ENCODE measurements at places on chromosomes 1 and 21.

DNA sequence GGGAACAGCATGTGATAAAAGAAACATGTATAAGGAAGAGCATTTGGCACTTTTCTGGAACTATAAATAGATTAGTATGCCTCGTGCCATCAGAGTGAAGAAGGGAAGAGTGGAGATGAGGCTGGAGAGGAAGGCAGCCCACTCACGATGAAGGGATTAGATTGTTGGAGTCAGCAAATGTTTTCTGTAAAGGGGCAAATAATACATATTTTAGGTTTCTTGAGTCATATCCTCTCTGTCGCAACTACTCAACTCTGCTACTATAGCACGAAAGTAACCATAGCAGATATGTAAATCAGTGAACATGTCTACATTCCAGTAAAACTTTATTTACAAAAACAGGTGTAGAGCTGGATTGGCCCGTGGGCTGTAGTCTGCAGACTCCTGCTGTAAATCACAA lies 147.8 kb downstream of the TENT5C start:
- peak; percentile 46 for DNase-seq

DNA sequence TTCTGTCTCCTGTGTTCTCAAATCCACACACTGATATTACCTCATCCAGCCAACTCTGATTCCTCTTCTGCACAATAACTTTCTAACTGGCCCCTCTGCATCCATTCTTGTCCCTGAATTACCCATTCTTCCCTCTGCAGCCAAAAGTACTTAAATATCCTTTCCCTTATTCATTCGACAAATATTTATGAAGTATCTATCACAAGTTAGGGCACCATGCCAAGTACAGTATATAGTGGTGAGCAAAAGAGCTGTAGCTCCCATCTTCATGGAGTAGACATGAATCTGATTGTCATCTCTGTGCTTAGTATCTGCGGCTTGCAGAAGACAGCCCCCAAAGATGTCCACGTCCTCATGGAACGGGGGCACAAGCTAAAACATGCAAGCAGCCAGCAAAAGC lies 316.8 kb downstream of the SETD4 start:
- DNase-seq: no peak

DNA sequence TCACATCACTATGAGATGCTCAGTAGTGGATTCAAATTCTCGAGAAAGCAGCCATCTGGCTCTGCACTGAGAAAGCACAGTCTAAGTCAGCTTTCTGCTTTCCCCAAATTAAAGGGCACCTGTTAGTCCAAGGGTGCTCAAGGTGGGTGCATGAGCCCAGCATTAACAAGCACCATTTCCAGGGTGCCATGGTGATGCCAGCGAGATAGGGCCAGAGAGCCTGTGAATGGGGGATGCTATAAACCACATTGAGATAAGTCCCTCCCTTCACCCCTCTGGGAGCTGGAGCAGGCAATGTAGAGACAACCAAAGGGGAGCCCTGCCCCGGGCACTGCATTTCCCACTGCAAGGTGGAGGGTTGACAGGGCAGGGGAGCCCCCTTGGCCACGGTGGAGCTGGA lies 568.2 kb downstream of the AJAP1 start:
- DNase-seq: no peak

DNA sequence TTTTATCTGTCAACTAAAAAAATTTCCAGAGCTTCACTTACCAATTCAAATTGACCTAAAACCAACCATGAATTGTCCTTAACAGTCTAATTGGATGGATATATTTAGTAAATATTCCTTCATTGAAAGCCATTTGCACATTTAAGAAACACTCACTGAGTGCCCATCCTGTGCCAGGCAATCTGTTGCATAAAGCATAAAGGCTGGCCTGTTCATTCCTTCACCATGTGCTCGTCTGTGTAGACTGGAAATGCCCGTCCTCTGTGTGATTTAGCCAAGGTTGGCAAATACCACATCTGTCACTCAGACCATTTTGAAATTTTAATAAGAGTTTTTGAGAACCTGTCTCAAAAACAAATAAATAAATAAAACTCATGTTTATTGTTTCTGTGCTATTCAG lies 57.1 kb downstream of the ZNF684 start:
- no peak for DNase-seq

DNA sequence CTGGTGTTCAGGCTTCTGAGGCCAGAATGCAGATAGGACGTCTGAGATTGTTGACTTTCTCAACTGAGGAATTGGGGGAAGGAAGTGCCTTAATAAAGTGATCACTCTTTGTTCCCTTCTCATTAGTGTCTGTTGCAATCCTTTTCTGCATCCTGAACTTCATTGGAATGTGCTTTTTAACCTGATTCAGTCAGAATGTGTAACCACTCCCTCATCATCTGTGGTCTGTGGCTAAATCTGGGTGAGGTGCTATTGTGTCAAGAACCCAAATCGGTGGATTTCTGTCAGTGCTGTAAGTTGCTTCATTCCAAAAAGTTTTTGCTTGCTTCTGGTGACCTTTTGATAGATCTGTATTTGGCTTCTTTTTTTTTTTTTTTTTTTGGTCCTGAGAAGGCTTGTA lies 38.2 kb downstream of the ARID1A start:
- DNase-seq: peak; percentile 72

DNA sequence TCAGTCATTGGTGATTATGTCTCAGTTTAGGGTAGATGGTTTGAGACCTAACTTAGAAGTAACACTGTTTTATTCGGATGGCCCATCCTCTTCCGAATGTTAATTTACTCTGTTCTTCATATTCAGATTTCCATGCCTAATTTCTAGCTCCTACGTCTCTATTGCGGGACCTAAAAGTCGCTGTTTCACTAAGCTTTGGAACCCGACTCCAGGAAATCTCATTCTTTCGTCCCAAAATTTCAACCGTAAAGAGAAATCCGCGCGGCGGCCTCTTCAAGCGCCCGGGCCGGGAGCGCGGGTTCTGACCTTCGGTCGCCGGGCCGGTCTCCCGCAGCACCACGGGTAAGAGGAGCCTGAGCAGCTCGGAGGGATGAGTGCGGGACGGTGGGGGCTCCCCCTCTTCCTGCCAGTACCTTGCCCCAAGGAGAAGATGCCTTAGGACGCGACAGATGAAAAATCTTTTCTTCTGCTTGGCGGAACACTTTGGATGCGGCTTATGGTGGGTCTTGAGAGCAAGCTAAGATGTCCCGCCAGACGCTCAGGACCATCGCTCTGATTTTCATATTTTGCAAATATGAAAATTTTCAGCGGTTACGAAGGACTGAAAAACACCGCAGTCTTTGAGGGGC lies 128.7 kb downstream of the PPIAL4G start:
- no peak for DNase-seq

DNA sequence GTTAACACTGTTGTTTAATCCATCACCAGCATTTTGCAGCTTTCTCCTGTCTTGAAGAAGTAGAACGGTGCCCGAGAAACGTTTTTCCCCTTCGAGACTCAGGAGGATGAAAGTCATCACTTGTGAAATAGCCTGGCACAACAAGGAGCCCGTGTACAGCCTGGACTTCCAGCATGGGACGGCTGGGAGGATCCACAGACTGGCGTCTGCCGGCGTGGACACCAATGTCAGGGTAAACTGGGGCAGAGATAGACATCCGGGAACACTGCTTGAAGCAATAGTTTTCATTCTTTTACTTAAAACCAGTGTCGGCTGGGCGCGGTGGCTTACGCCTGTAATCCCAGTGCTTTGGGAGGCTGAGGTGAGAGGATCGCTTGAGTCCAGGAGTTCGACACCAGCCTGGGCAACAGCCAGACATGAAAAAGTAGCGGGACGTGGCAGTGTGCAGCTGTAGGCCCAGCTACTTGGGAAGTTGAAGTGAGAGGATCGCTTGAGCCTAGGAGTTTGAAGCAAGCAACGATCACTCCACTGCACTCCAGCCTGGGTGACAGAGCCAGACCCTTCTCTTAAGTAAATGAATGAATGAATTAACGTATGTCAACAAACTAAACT lies 945 bp downstream of the CHAF1B start:
- no peak for DNase-seq

DNA sequence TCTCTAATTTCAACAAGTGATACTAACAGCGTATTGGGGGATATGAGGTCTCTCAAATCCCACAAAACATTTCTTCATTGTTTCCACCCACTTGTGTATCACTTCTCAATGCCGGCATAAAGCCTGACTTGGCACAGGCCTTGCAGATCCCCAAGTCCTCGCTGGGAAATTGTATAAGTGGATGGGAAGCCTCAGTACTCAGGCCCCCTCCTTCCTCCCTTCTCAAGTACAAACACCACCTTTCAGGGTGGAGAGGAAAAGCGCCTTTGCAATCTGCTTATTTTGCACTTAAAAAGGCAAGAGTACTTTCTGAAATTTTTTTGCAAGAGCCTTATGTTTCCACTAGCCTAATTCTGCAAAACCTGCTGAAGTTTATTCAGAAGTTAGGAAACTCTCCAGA lies 25.8 kb upstream of the KLHDC8A start:
- DNase-seq: no peak

- peak; percentile 36 for DNase-seq
Measured at GRCh38 chr1:43776043-43776761, 68.9 kb downstream of the ST3GAL3 start.

DNA sequence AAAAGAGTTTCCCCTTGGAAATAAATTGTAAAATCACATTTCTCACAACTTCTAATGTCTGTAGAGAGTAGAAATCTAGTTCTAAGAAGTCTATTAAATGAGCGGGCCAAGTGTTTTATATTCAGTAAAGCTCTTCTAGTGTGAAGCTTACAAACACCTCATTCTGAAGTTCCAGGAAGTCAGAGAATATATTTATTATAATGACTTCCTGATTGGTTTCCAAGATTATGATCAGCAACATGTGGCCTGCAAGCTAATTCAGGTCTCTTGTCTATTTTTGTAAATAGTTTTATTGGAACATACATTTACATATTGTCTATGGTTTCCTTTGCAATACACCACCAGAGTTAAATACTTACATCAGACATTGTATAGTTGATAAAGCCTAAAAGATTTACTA lies 603.9 kb downstream of the AMY1C start:
- no peak for DNase-seq

DNA sequence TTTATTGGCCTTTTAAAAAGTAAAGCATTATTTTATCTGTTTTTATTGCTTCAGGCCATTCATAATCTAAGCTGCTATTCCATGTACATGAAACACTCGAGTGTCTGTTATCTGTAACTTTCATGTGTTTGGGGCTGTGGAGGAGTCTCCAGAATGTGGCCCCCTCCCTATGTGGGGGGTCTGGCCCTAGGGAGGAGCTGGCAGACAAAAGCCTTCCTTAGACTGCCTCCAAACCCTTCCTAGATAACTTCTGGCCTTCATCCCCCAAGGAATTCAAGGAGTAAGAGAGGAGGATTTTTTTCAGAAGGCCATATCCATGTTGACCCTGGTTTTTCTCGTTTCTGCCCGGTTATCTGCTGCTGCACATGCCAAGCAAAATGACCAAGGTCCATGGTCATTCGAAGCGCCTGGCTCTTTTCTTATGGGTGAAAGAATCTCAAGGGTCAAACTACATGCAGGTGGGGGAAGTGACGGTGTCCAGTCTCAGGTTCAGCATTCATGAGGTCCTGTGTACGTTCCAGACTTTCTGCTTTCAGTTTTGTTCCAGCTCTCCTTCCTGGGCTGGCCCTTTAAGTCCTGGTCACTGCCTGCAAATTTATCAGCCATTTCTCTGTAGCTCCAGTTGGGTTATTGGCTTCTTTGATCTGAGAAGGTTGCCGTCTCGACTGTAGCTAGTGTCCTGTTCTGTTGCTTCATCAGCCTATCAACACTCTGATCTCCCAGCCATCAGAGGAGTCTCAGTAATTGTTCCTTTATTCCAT lies 8.3 kb downstream of the TENT5C start:
- DNase-seq: no peak

- DNase-seq: no peak
Measured at GRCh38 chr1:13781907-13782633, 82.1 kb downstream of the PRDM2 start.

DNA sequence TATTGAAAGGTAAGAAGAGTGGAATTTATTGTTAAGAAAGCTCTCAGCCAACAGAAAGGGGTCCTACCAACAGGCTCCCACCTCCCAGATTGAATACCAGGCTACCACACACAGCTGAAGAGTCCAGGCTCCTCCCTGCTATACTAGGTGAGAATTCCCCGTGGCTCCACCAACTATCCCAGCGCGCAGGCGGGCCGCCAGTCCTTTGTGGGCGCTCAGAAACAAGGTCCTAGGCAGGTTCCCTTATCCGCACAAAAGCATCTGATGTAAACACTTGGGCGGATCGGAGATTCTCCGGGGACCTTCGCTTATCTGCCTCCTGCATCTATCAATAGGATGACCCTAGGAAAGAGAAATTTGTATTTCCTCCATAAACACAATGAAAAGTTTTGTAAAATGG lies 423.9 kb upstream of the ADGRL4 start:
- DNase-seq: no peak

GRCh38 chr1:28428990-28429520 lies 59.5 kb downstream of the PHACTR4 start:
- DNase-seq: no peak

- DNase-seq: no peak
Measured at GRCh38 chr21:18468790-18469189, 65.2 kb upstream of the TMPRSS15 start.

- DNase-seq: no peak
Measured at GRCh38 chr21:27817074-27817473, 850.2 kb upstream of the ADAMTS5 start.

DNA sequence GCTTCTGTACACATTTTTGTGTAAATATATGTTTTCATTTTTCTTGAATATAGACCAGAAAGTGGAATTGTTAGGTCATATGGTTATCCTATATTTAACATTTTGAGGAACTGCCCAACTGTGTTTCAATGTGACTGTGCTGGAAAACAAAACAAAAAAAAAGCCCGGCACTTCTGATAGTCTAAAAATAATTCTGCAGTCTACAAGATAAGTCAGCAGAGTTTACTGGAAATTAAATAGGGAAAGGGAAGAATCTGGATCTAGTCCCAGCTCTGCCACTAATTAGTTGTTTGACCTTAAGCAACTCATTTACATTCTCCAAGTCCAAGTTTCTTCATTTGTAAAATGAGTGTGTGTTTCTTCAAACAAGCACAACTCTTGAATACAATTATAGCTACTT lies 869.1 kb upstream of the B3GALT2 start:
- DNase-seq: no peak

- DNase-seq: no peak
Measured at GRCh38 chr1:35326246-35326866, 57.8 kb downstream of the ZMYM4 start.

DNA sequence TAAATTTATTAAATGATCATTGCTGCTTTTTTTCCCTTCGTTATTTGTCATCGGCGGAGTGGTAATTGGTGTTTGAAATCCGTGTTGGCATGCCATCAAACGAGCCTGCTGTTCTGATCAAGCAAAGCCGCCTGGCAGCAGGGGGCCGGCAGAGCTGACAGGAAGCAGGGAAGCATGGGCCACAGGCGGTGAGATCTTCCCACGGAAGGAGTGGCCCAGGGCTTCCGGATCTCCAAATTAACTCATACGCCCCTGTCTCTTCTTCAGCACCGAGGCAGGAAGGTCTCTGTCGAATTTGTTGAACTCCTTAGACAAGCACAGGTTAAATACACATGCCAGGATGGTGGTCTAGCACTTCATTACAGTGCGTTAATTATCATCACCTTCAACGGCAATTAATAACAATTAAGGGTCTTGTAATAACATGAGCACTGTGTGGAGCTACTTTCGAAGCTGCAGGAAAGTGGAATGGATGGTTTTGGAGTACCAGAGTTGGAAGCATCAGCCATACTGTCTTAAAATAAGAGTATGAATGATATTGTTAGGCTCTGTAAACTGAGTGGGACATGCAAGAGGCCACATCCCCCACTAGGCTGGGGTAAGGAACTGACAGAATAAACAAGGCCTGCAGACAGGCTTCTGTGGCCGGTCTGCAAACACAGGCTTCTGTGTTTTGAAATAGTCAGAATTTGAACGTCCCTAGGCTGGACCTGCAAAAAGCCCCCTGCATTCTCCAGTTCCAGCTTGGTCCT lies 199.4 kb upstream of the DAB1 start:
- DNase-seq: peak; percentile 20

GRCh38 chr1:69401879-69402278 lies 165.8 kb upstream of the LRRC7 start:
- no peak for DNase-seq
